ENCODE measurements at places on chromosomes 5 and 9. TPM values are rescaled to one million over a fixed set of nuclear protein-coding genes. Genes with fewer than 3 reads are reported as not detected.

- no peak for DNase-seq
These were observed 11.2 kb downstream of the SNX18 start for GRCh38 chr5:54528633-54529209.

DNA sequence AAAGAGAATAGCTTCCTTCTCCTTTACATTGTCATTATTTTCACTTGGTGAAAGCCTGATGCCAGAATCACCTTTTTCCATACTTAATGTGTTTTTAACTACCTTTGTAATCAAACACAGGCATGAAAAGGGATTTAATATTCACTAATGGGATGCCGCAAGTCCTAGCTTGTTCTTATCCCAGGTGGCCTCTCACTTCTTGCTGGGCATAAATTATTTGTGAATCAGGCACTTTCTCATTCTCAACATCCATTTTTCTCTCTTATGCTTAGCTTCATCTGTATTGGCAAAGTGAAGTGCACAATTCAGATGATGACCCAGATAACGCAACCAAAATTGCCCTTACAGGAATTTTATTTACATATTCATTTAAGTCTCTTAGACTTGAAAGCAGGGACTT lies 10.9 kb downstream of the ACTL7B start:
- no peak for DNase-seq

FOXE1 gene
- total RNA-seq: 1.2 TPM

LMX1B gene
- total RNA-seq: not detected

MLANA gene
- total RNA-seq: 1.2 TPM

DNA sequence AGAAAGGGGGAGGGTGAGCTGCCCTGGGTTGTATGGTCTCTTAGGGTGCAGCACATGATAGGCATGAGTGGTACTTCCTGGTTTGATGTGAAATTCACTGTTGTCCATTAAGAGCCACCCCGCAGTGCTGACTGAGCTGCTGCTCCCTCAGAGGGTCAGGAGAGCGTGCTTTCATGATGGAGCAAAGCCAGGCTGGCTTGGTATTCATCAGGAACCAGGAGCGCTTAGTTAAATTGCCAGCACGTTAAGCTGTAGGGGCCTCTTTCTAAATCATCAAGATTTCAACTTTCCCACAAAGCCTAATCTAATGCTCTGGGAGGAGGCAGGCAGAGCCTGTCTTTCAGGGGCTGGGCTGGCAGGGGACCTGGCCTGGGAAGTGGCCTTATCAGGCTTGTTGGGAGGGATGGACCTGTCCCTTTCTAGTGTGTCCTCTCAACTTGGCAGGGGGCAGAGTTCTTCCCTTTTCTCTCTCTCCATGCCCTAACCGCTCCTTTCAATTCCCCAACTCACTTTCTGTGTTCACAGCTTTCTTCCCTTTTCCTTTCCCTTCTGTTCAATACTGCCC lies 7.9 kb downstream of the CYSTM1 start:
- peak; percentile 78 for DNase-seq

ACER2 gene
- total RNA-seq: 2.2 TPM

SH3RF2 gene
- total RNA-seq: 4.8 TPM

DNA sequence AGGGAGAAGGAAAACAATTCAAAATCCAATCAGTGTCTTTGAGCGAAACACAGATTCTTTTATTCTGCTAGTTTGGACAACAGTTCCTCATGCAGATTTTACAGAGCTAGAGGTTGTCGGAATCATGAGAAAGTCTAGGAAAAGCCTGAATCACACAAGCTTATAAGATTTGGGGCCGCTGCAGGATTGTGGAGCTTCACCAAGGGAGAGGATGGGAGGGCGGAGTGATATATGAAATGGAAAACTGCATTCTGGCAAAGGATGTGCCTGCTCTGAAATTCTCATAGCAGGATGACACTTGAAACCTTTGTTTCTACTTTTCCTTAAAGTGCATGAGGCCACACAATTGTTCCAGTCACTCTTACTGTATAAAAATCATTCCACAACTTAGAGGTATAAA lies 134.3 kb downstream of the OR2K2 start:
- DNase-seq: peak; percentile 95

DNA sequence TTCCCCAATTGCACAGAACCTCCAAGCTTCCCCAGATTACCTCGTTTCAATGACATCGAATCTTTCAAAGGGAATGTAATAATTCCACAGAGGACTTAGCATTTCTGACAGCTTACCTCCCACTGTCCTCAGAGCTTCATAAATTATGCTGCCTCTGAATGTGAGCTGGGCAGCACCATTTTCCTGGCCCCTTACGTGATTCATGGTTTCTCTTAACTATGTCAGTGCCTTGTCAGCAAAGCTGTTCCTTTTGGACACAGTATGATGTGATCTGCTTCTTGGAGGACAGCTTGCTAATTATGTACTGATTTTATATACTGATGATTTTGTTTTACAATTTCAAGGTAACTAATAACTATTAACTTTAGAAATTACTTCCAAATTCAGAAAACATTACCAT lies 27.7 kb upstream of the SSBP2 start:
- peak; percentile 79 for DNase-seq

DNA sequence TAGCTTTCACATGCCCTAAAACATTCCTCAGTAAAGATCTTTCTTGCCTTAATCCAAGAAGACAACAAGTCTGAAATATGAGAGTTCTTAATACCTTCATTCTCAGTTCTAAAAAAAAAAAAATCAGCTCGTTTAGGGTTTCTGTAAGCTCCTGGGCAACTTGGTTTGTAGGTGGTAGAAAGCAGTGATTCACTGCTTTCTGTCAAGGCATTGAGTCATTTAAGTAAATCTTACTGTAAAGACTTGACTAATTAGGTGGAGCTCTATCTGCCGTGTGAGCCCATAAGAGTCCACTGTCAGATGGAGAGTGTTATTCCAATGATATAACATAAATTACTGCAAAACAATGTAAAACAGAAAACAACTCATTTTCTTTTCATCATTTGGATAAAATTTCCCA lies 56.1 kb upstream of the MAST4 start:
- DNase-seq: no peak

DNA sequence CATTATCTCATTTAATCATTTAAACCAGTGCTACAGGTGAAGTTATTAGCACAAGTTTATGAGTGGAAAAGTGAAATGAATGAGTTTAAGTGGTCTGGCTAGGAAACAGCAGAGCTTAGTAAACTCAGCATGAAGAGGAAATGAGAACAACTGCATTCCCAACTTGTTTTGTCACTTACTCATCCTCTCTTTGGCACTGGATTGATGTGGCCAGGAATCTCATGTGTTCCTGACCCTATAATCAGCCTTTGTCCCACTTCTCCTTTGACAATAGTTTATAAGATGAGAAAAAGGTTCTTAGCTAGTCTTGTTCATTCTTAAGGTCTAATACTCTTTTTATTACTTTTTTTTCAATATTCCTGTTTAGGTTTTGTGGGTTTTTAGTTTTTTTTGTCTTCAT lies 559.2 kb upstream of the TLE4 start:
- no peak for DNase-seq

SEMA5A gene
- 24.8 TPM for total RNA-seq

DNA sequence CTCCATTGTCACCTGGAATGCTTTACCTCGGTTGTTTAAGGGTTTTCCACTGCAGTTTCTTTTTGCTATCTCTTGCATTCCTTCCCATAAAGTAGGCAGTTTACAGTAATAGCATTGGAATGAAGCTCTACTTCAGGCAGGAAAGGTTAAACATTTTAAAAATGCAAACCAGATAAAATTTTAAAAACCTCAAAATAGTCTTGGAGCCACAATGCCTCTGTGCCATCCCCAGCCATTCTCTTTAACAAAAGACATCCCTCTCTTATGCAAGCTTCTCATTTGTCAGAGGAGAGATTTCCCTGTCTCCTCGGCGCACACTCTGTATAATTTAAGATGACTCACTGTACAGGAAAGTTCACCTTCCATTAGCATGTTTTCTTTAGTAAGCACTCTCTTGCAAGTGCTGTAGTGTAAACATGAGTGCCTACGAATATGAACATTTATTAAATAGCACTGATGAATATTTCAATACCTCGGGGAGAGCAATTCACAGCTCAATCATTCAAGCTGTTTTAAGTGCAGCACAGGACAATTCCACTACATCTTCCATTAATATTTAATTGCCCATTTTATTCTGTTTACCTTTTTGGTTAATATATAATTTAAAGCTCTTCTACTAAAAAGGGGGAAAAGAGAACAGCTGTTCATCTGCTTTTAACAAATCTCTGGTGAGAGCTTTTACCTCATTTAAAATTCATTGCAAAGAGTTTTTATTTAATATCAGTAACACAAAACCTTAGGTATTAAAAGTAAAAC lies 343.6 kb downstream of the SPATA31D1 start:
- DNase-seq: peak; percentile 69

DNA sequence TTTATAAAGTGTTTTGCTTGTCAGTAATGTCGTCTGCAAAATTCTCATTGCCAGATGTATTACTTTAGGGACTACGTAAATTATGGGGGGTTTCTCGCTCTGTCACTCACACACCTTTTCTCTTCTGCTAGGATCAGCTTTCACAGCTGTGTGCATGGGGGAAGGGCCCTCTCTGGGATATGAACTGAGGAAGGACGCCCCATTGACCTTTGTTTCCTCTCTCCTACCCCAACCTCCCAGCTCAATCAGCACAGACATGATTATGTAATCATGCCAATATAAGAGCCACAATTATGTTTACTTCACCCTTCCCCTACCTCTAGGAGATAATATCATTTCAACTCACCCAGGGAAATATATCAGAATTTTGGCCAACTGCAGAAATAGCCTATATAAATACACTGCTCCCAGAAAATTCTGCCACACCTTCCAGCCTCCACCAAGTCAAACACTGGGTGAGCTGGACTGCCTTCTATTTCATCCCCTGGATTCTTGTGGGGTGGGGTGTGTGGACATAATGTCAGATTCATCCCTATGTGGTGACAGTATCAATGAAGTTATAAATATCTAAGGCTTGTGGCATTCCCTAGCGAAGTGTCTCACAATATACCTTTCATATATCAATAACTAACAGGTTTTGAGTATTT lies 12.6 kb upstream of the SEMA5A start:
- DNase-seq: no peak

PTPRD gene
- total RNA-seq: 29.1 TPM

IFNB1 gene
- 5.8 TPM for total RNA-seq

DNA sequence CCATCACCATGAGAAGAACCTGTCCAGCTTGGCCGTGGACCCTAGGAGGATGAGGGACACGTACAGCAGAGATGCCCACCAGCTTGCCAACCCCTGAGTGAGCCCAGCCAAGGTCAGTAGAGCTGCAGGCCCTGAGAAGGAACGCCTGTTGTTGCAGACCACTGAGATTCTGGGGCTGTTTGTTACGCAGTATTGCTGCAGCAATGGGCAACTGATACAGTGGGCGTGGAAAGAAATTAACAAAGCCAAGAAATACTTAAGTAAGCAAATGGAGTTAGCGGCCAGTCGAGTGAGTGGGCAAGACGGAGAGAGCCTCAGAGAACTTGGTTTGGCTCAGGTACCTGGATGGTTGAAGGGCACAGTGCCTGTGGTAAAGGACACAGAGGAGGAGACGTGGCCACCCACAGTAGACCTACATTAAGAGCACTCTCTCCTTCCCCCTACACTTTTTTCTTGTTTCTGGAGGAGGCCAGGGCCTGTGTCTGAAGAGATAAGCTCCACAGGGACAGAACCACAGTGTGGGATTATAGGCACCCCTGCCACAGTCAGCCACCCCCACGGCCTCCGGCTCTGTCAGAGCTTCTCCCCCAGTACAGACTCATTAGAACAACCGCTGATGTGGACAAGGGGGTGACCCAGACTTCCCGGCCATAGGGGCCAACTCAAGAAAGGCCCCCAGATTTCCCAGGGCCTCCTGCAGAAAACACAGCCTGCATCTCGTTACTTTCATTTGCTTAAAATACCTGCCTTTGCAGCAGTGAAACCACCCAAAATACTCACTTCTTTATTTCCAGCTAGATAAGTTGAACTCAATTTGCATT lies 40.1 kb upstream of the GRHPR start:
- DNase-seq: no peak

GRCh38 chr5:135615581-135616260 lies 36.9 kb upstream of the CXCL14 start:
- DNase-seq: no peak

SPATA24 gene
- 7.2 TPM for total RNA-seq

DNA sequence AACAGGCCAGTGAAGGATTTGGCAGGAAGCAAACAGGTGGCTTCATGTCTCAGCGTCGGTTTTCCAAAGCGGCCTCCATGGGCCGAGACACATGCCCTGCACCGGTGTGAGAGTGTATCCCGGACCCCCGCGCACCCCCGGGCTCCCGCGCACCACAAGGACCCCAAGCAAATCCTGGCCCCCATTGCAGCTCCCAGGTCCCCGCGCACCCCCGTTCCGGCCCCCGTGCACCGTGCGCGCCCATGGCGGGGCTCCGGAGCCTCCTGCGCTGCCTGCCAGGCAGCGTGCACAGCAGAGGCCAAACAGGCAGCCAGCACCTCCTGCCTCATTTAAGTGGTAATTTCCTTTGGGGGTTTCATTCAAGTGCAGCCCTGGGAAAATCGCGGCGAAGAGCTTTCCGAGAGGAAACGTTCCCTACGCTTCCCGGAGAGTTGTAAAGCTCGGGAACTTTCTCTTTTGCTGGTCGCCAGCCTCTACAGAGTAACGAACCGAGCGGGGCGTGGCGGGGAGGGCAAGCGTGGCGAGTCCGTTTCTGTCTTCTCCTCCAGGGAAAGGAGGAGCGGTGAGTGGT lies 145.5 kb upstream of the SLC24A2 start:
- DNase-seq: peak; percentile 32

ADRB2 gene
- total RNA-seq: 3.4 TPM

IFNA2 gene
- total RNA-seq: 5.8 TPM

DNA sequence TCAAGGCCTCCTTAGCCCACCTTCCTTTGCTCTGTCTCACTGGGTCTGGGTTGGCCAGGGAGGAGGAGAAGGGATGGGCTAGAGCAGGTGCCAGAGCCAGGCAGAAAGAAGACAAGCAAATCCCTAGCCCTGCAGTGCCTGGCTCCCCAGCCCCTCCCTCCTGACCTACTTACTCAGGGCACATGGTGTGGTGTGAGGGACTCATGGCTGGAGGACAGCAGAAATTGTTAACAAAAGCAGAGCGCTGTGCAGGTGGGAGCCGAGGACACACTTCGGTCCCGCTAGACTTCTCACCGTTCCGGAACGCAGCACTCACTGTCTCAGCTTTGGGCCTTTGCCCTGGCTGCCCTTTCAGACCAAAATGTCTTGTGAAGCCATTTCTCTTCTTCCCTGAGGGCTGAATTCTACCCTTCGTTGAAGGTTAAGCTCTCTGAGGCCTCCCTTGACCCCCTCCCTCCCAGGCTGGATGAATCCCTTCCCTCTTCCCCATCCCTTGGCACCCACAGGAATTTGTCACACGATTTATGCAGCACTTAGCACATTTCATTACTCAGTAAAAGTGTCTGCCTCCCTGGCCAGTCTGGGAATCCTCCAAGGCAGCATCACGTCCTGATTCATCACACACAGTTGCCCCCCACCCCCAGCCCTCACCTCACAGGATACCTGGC lies 263.9 kb upstream of the TRPC7 start:
- peak; percentile 10 for DNase-seq

DNA sequence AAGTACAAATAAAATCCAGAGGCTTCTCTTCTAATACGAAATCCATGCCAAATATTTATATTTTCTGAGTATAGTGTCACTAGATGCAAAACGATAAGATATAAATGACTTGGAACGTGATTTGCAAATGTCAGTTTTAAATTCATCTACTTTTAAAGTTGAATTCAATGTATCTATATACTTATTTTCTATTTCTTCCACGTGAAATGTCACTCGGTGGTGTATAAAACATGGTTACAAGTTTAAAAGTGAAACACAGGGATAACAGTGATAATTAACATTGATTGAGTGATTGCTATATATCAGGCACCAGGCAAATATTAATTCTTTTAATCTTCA lies 54.8 kb downstream of the HINT1 start:
- no peak for DNase-seq
